ENCODE measurements at places on chromosomes 16 and 17. TPM values are rescaled to one million over a fixed set of nuclear protein-coding genes. Genes with fewer than 3 reads are reported as not detected.

DNA sequence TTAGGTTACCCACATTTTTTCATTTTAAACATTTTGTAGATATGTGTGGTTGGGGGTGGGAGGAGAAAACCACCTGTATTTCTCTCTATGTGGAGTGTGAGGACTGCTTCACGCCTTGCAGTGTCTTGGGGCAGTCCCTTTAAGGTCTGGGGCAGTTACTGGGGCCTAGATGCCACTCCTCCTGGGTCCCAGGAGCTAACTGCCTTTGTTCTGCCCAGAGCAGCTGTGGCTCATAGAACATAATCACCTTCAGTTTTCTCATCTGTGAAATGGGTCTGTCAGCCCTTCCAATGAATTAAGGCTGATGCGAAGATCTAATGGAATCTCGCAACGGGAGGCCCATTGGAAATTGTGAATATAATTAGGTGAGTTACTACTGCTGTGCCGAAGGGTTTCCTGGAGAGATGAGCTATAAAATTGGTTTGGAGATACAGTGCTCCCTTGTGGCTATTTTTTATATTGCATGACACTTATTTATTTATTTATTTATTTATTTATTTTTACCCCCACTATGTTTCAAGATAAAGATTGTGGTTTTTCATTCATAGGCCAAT, 22.9 kb downstream of the DHRS7C start:
- no peaks in the 10 kb centered on the region for H3K27me3 ChIP-seq
- no peaks in the 10 kb centered on the region for H3K36me3 ChIP-seq
- no peak overlapping the region for H3K27ac ChIP-seq

DNA sequence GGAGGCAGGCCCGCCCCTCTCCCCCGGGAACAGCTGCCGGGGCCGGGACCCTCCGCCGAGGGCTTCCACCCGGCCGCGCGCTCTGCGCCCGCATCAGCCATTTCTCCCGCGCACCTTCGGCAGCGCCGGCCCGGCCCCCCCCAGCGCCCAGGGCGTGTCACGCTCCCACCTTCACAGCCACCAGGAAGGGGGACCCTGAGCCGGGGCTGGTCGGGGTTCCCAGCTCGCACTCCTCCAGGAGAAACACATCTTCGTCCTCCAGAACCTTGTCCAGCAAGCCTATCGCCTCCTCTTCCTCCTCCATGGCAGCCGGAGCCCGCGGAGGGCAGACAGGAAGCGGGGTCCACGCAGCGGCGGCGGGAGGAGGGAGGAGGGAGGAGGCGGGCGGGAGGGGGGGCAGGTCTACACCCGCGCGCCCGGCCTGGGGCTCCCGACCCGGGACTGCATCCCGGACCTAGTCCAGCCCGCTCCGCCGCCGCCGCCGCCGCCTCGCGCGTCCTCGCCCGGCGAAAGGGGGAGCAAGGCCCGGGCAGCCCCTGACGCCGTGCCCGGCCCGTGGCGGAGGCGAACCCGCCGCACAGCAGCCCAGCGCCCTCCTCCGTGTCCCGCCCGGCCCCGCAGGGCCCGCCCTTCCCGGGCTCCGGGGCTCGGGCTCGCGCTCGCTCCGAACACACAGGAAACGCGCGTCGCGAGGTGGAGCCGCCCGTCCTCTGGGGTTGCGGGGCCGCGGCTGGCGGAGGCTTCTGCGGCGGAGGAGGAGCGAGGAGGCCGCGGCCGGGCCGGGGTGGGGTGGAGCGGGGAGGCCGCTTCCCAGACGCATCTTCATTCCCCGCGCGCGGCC, 70.8 kb downstream of the ABR start:
- H3K36me3 ChIP-seq = peaks cover 9% of the 10 kb centered on the region
- peak; percentile 44 for DNase-seq
- peak overlapping the region; percentile 91 for H3K27ac ChIP-seq
- H3K27me3 ChIP-seq = no peaks in the 10 kb centered on the region
- H3K4me3 ChIP-seq = peak overlapping the region; percentile 60

GRCh38 chr17:4701116-4701515, 2.8 kb downstream of the PELP1 start:
- H3K4me1 ChIP-seq = peaks cover 4% of the 10 kb centered on the region
- no peak for DNase-seq
- no peak overlapping the region for H3K4me3 ChIP-seq
- H3K36me3 ChIP-seq = peaks cover 2% of the 10 kb centered on the region
- H3K27ac ChIP-seq = no peak overlapping the region
- no peaks in the 10 kb centered on the region for H3K27me3 ChIP-seq

DNA sequence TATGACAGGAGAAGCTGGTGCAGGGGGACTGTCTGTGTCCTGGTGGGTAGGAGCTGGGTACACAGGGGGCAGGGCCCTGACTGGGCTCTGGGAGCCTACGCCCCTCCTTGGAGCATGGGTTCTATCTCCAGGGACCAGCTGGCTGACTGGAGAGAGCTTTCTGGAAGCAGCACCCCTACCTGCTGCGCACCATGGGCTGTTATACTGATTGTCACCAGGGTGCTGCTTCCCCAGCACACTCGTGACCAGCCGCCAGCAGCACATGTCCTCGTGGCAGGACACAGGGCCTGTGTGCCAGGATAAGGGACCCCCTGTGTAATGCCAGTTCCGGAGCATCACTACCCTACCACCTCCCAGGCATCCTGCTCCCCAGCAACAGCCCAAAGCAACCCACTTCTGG, 106.0 kb downstream of the AMFR start:
- H3K4me1 ChIP-seq = no peaks in the 10 kb centered on the region
- DNase-seq = no peak
- peaks cover 30% of the 10 kb centered on the region for H3K27me3 ChIP-seq
- no peak overlapping the region for H3K27ac ChIP-seq
- no peaks in the 10 kb centered on the region for H3K36me3 ChIP-seq
- H3K4me3 ChIP-seq = no peak overlapping the region

Gene TBC1D3K
- total RNA-seq = not detected

Gene SPN
- not detected for total RNA-seq

Gene KCNJ2
- 5.8 TPM for total RNA-seq

Gene DNAH17
- total RNA-seq = not detected
